ENCODE measurements at places on chromosomes 2 and 18. TPM values are rescaled to one million over a fixed set of nuclear protein-coding genes. Genes with fewer than 3 reads are reported as not detected.

Gene PAIP2B
- total RNA-seq = 21.2 TPM

- no peak overlapping the region for H3K4me3 ChIP-seq
- peak; percentile 26 for DNase-seq
- peaks cover 2% of the 10 kb centered on the region for H3K4me1 ChIP-seq
- H3K27ac ChIP-seq = no peak overlapping the region
- no peaks in the 10 kb centered on the region for H3K36me3 ChIP-seq
Observed at GRCh38 chr2:236849508-236849907, 236.2 kb upstream of the COPS8 start.

GRCh38 chr2:31390324-31390723 lies 24.2 kb downstream of the XDH start:
- DNase-seq = no peak
- H3K4me1 ChIP-seq = no peaks in the 10 kb centered on the region
- H3K27ac ChIP-seq = no peak overlapping the region

DNA sequence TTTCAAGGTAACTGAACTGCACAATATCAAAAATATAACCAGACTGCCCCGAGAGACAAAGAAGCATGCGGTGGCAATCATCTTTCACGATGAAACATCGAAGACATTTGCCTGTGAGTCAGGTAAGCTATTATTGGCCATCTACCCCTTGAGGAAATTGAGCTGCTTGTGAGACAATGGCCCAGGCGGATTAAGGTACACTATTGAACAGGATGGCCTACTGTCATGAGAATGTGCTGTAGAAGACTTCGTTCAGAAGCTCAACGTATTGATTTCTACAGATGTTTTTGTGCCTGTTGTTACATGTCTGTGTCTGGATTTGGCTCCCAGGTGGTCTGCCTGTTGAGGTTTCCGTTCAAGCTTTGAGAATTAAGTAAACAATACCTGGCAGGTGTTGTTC lies 198.7 kb downstream of the DOK6 start:
- DNase-seq = no peak
- H3K27me3 ChIP-seq = no peaks in the 10 kb centered on the region
- H3K27ac ChIP-seq = no peak overlapping the region
- H3K36me3 ChIP-seq = no peaks in the 10 kb centered on the region

- H3K27me3 ChIP-seq = peaks cover 12% of the 10 kb centered on the region
- no peak overlapping the region for H3K4me3 ChIP-seq
- H3K4me1 ChIP-seq = peaks cover 7% of the 10 kb centered on the region
- DNase-seq = peak; percentile 50
Observed at GRCh38 chr18:33841221-33841967, 263.4 kb downstream of the ASXL3 start.
